Hair follicle dermal papilla cell (primary cell): ENCODE measurements at places on chromosomes 5 and 9. TPM values are rescaled to one million over a fixed set of nuclear protein-coding genes. Genes with fewer than 3 reads are reported as not detected.

Gene TAF11L12
- not detected in 2 replicates for total RNA-seq

Gene PCDHB4
- 0.49 TPM in 2 replicates for total RNA-seq

Gene PCDH1
- 1.2 and 1.5 TPM in 2 replicates for total RNA-seq

Gene ANKRD18B
- total RNA-seq, result not detected in 2 replicates

Gene ROR2
- 26.4 and 31.5 TPM in 2 replicates for total RNA-seq

Gene IL5
- not detected in 2 replicates for total RNA-seq

Gene IFNE
- 1.3 and 3.6 TPM in 2 replicates for total RNA-seq

Gene SPAAR
- total RNA-seq, result not detected in 2 replicates

Gene SPATA9
- 0.16 and 0.61 TPM in 2 replicates for total RNA-seq

Gene SPINK4
- total RNA-seq, result not detected in 2 replicates

Gene ITGA1
- total RNA-seq, result 105 and 125 TPM in 2 replicates

Gene OGN
- 2.1 and 4.1 TPM in 2 replicates for total RNA-seq

Gene PCDHA4
- 0.49 and 1.1 TPM in 2 replicates for total RNA-seq

Gene SCGB3A2
- total RNA-seq, result not detected in 2 replicates

Gene TEX48
- total RNA-seq, result not detected in 2 replicates

Gene PAX5
- total RNA-seq, result not detected in 2 replicates

Gene CCL27
- not detected in 2 replicates for total RNA-seq

Gene PHPT1
- 49.8 and 55.1 TPM in 2 replicates for total RNA-seq

Gene MRPS2
- total RNA-seq, result 17.0 and 34.1 TPM in 2 replicates

Gene CDH6
- 1.5 and 2.1 TPM in 2 replicates for total RNA-seq
